ENCODE measurements at places on chromosomes 1 and 21.

GRCh38 chr21:38987633-38988508, 182.1 kb downstream of the ETS2 start:
- DNase-seq, result no peak

DNA sequence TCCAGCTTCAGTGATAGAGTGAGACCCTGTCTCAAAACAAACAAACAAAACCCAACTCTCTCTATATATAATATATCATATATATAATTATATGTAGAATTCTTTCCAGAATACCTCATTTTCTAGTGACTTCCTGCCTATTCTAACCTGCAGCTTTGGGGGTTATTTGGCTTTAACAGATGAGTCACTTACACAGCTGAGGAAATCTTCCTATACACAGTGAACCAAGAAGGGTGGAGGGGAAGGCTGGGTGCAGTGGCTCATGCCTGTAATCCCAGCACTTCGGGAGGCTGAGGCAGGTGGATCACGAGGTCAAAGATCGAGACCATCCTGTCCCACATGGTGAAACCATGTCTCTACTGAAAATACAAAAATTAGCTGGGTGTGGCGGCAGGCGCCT, 9.2 kb downstream of the RAB29 start:
- no peak for DNase-seq

- no peak for DNase-seq
Measured at GRCh38 chr1:231596337-231596791, 30.2 kb upstream of the DISC1 start.

- no peak for DNase-seq
Measured at GRCh38 chr1:170436928-170437327, 95.0 kb upstream of the GORAB start.

DNA sequence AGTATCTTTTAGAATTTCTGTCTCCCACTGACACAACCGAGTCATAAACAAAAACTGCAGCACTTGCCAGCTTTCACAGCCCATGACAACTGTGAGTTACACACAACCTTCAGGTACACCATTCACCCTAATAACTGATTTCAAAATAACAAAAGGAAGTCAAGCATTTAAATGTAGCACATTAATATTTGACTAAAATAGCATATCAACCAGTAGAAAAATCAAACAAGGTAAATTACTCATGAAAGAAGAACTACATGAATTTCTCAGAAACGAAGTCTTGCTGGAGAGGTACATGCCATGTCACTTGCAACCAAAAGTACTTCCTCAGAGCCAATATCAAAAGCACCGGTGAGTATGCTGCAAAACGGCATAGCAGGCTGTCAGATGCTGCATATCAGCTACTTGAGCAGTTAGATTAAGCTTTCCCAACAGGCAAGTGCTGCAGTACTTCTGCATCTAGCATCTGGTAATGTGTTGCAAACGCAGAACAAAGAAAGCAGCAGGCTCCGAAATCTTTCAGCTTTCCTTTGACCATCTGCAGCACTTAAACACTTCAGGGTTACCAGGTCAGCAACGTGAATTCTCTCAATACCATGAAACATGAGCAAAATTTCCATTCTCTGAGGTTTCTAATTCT, 223.2 kb downstream of the SMYD3 start:
- DNase-seq, result no peak

- DNase-seq, result no peak
Measured at GRCh38 chr21:46323227-46323709, 402 bp downstream of the C21orf58 start.

DNA sequence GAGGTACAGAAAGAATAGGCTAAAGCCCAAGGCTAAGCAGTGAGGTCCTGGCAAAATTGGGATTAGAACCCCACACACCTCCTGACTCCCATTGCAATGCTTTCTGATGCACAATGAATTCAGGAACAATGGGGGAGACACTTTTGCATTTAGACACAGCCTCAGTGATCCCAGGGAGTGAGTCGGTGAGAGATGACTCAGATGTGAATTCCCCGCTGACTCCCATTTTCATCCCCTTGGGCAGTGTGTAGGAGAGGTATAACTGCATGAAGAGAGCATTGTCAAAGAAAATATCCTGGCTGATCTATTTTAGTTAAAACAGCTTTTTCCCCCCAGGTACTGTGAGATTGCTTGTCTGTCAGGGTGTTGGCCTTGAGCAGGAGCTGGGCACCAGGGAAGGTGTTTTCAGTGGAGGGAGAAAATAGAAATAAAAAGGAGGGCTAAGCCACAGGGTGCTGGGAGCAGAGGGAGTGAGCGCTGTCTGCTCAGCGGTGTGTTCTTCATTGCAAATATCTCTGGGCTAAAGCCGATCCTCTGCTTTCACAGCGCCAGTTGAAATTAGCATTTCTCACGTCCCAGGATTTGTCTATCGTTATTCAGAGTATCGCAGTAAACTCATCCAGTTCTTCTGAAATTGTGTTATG, 247.7 kb upstream of the PTBP2 start:
- no peak for DNase-seq

- no peak for DNase-seq
Measured at GRCh38 chr1:18681423-18681835, 50.8 kb downstream of the PAX7 start.

DNA sequence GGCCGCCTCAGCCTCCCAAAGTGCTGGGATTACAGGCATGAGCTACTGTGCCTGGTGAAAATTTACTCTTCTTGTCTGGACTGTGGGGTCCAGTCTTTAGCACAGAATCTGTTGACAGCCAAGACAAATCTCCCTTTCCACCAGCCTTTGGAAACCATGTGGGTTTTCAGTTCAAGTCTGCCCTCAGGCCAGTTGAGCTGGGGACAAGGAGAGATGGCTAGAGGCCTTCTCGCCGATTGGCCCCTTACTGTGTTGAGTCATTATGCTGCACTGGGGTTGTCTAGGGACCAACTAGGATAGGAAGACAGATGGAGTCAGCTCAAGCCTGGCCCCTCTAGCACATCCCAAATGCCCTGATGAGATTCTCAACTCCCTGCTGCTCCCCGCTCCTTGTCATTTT, 8.6 kb upstream of the NKAIN1 start:
- no peak for DNase-seq

GRCh38 chr1:50968821-50969610, 1.0 kb upstream of the CDKN2C start:
- DNase-seq, result no peak

DNA sequence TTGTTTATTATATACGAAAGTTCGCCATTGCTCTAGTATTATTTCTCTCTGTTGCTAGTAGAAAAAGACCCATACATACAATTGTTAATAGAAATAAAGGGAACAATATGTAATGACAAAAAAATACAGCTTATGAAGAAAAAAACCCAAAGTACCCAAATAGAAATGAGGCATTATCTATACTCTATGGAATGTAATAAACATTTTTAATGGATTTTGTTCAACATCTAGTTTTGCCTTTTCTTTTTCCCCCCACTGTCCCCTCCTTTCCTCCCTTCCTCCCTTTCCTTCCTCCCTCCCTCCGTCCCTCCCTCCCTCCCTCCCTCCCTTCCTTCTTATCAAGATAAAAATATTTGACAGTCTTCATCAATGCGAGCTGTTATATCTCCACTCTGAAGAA, 81.5 kb upstream of the NEK7 start:
- no peak for DNase-seq

- DNase-seq, result no peak
Measured at GRCh38 chr1:65055747-65056146, 89.4 kb upstream of the JAK1 start.

GRCh38 chr1:114154963-114155322, 1.3 kb upstream of the SYT6 start:
- DNase-seq, result no peak

DNA sequence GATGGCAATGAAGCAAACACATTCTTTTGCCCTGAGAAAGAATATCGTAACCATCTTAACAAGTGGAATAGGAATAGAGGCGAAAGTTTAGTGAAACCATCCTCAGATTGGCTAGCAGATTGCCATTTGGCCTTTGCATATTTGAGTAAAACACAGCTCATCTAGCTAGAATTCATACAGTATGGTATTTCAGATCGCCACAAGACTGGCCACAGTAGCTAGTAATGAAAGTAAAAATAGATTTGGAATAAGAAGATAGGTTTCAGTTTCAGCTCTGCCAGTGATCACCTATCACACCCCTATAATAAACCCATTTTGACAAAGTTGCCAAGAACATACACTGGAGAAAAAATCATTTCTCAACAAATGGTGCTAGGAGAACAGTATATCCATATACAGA, 294.9 kb downstream of the LRRIQ3 start:
- DNase-seq, result no peak

DNA sequence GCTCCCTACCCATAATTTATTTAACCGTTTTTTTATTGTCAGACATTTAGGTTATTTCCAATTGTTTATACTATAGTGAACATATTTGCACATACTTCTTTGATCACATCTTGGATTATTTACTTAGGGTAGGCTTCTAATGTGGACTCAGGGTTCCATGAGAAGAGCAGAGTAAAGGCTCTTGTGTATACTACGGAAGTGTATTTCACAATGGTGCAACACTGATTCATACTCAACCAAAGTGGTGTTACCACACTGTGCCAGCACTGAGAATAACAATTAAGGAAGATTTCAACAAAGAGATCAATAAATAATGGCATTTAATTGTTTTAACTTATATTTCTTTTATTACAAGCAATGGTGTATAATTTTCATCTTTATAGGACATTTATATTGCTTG, 251.2 kb downstream of the ZNF326 start:
- DNase-seq, result no peak

DNA sequence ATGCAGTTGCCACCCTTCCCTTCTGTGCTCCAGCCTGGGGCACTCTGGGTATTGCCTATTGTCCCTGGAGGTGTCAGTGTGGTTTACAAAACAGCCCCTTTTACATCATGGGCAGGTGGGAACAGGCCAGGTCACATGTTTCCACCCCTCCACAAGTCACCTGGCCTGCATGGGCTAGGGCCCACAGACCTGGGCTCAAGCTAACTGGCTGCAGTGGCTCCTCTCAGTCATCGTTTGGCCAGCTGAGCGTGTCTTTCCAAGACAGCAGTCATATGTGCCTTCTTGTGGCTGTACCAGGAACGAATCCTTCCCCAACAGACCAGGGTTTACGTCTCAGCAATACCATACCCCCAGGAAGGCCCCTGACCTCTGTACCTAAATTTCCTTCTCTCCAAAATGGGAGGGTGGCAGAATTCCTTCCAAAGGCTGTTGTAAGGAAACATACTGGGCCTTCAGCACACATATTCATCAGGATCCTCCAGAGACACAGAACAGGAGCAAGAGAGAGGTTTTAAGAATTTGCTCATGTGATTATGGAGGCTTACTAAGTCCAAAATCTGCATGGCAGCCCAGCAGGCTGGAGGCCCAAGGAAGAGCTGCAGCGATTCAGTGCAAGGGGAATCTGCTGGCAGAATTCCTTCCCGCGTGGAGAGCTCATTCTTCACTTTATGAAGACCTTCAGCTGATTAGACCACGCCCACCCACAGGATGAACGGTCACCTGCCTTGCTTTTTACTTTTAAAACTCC, 10.6 kb upstream of the TAS1R2 start:
- no peak for DNase-seq

GRCh38 chr1:155085504-155086127, 7.0 kb downstream of the EFNA3 start:
- peak; percentile 35 for DNase-seq

DNA sequence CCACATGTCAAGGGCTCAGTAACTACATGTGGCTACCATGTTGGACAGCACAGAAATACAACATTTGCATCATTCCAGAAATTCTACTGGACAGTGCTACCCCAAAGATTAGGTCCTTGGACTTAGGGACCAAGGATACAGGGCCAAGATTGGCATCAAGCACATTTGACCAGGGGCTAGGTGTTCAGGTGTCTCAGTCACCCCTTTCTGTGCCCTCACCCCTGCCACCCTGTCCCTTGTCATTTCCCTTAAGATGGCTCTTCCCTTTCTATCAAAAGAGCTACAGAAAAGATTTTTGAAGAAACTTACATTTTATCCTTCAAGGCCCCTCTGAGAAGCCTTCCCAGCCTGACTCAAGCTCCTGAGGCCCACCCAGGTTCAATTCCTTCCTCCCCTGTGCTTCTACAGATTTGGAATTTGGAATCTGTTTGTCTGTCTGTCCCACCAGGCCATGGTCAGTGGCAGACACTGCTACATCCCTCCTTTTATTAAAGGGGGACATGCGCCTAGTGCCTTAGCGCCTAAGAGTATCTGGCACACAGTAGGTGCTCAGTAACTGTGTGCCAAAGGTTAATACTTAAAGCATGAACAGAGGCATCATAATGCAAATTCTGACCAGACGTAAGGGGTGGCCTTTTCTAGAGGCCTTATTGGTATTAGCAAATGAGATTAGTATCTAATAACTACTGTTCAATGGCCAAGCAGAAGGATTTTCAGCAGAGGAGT, 21.4 kb downstream of the CSF1 start:
- no peak for DNase-seq

- DNase-seq, result no peak
Measured at GRCh38 chr1:245896258-245896657, 610.8 kb downstream of the SMYD3 start.

DNA sequence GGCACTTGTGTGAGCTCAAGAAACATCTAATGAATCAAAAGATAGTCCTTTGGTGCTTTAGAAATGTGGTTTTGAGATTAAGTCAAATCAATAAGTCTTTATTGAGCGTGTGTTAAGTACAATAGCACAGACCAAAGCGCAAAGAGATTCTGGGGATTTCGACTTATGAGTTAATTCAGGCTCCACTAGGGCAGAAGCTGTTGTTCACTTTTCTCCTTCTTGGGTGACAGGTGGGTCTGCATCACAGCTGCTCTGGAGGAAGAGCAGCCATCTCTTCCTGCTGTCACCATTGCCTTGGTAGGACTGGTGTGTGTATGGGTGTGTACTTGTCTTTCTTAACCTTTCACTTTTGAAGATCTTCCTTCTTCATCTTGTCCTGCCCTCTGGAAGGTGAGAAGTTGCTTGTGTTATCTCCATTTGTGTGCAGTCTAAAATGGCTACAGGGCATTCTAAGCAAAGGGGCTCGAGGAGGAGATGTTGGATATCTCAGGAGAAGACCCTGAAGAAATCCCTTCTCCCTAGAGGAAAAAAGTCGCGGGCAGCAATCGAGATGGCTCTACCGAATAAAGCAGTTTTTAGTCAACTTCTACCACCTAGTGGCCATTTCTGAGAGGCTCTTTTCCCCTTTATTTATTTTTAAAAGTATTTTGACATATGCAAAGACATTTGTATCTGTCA, 22.9 kb upstream of the DISC1 start:
- DNase-seq, result no peak

DNA sequence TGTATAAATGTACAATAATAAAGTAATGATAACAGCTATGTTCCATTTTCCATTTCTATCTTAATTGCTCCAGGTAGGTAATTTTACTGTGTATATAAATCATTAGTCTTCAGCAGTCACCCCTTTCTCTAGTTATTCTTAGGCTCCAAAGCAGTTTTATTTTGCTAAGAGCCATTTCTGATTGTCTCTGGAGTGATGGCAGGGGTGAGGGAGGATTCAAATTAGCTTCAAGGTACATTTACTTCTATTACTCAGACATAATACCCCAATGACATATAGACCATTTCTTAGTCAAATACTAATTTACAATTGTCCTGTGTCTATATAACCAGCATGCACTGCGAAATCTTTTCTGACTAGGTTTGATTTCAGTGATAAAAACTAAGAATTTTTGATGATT, 663.4 kb upstream of the PRMT6 start:
- DNase-seq, result no peak

Measured in stimulated activated CD8-positive, alpha-beta memory T cell treated with anti-CD3 and anti-CD28 coated beads, Interleukin-7, amount 100 ng/mL, for 1 hour (primary cell).